ENCODE measurements at places on chromosomes 5 and 9. TPM values are rescaled to one million over a fixed set of nuclear protein-coding genes. Genes with fewer than 3 reads are reported as not detected.
A peak's percentile ranks its signal among the peaks of the same experiment; 100 is the strongest.

DNA sequence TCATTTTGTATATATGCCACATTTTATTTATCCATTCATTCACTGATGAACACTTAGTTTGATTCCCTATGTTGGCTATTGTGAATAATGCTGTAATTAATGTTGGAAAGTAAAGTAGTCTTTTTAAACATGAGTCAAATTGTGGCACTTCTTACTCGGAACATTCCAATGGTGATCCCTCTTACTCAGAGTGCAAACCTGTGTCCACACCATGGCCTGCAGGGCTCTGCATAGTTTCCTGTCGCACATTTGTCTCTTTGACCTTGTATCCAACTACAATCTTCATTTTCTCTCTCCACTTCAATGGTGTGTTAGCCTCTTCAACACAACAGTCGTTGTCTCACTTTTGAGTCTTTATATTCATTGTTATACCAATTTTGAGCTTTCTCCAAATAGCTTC lies 98.1 kb upstream of the PAPPA start:
- H3K36me3 ChIP-seq: no peaks in the 10 kb centered on the region
- no peak overlapping the region for H3K27ac ChIP-seq
- no peaks in the 10 kb centered on the region for H3K27me3 ChIP-seq
- no peak for DNase-seq
- no peak overlapping the region for H3K4me3 ChIP-seq

- no peak overlapping the region for H3K27ac ChIP-seq
- no peaks in the 10 kb centered on the region for H3K4me1 ChIP-seq
- H3K27me3 ChIP-seq: no peaks in the 10 kb centered on the region
- no peaks in the 10 kb centered on the region for H3K36me3 ChIP-seq
- H3K4me3 ChIP-seq: no peak overlapping the region
Observed at GRCh38 chr5:37631939-37632338, 207.9 kb downstream of the GDNF start.

DNA sequence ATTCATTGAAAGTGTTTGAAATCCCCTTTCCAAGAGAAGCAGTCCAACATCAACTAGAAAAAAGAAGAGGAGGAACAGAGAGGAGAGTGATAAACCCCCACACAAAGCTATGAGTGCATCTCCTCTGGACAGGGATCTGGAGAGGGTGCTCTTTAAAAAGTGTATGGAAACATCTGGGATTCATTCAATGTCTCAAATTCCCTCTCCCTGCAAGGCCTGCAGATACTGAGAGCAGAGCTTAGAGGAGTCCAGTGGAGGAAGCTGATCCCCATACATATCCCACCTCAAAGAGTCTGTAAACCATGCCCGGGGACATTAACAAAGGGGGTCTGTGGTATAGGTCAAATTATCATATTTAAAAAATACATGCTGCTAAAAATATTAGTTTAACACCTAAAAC lies 2.2 kb downstream of the SPOCK1 start:
- DNase-seq: no peak
- no peak overlapping the region for H3K4me3 ChIP-seq
- H3K36me3 ChIP-seq: no peaks in the 10 kb centered on the region
- H3K27me3 ChIP-seq: peaks cover 4% of the 10 kb centered on the region
- H3K4me1 ChIP-seq: no peaks in the 10 kb centered on the region
- no peak overlapping the region for H3K27ac ChIP-seq

- peaks cover 25% of the 10 kb centered on the region for H3K27me3 ChIP-seq
- no peak for DNase-seq
- no peaks in the 10 kb centered on the region for H3K36me3 ChIP-seq
- H3K27ac ChIP-seq: no peak overlapping the region
Observed at GRCh38 chr9:135667463-135668001, 4.4 kb downstream of the LCN9 start.

DNA sequence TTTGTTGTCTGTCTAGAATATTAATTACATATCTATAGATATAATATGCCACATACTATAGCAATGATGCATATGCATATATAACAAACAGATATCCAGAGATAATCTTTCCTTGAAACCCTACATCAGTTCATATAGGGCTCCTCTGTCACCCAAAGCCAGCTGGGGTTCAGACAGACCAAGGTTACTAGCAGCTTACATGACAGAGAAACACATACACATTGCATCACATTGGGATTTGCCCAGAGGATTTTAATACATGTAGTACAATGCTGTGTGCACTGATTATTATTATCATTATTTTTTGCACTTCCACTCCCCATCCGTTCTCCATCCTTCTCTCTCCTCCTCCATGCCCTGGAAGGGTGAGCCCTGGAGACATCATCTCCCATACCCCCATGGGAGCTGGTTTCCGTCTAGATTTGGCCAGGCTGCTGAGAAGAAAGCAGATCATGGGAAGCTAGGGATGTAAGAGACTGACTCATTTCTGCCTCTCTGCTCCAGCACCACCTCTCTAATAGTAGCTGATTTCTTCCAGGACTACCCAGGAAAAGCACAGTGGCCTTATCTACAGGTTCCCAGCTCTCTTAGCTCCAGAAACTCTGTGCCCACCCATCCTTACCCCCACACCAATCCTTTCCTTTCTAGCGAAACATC lies 23.3 kb downstream of the FST start:
- H3K36me3 ChIP-seq: no peaks in the 10 kb centered on the region
- no peak overlapping the region for H3K4me3 ChIP-seq

- peak overlapping the region; percentile 93 for H3K4me3 ChIP-seq
- H3K36me3 ChIP-seq: no peaks in the 10 kb centered on the region
- peak; percentile 23 for DNase-seq
- peaks cover 52% of the 10 kb centered on the region for H3K4me1 ChIP-seq
- H3K27ac ChIP-seq: peak overlapping the region; percentile 100
Observed at GRCh38 chr5:179817890-179818745, 2.6 kb upstream of the SQSTM1 start.

DNA sequence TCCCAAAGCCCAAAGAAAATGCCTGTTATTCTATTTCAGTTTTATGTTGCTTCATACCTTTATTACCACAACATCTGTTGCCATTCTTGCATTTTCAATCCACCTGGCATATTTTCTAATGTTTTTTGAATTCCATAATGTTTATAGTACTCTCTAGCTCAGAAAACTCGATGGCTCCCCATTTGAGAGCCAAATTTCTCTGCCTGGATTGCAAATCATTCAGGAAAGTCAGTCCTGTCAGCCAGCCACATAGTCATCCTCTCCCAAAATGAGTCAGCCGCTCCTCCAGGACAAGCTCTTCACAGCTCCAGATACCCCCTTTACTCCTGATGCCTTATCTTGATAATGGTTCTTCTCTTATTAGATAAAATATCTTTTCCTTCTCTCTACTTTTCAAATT lies 78.2 kb upstream of the ADCY2 start:
- H3K27ac ChIP-seq: no peak overlapping the region
- no peak for DNase-seq
- H3K36me3 ChIP-seq: no peaks in the 10 kb centered on the region

DNA sequence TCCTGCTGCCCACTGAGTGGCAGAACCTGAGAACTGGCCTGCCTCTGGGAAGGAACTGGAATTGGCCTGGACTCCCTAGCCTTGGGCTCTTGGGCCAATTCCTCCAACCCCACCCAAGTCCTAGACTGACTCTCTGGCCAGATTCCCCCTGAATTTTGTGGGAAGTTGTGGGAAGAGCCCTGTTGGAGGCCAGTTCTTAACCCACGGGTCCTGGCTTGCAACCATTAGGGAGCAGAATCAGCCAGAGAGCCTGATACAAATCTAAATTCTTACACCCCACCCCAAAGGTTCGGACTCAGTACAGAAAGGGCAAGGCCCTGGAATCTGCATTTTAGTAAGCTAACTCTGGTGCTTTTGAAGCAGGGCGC lies 125.3 kb upstream of the SLC25A48 start:
- no peaks in the 10 kb centered on the region for H3K36me3 ChIP-seq
- H3K4me1 ChIP-seq: no peaks in the 10 kb centered on the region
- DNase-seq: no peak
- no peak overlapping the region for H3K27ac ChIP-seq
- no peak overlapping the region for H3K4me3 ChIP-seq

DNA sequence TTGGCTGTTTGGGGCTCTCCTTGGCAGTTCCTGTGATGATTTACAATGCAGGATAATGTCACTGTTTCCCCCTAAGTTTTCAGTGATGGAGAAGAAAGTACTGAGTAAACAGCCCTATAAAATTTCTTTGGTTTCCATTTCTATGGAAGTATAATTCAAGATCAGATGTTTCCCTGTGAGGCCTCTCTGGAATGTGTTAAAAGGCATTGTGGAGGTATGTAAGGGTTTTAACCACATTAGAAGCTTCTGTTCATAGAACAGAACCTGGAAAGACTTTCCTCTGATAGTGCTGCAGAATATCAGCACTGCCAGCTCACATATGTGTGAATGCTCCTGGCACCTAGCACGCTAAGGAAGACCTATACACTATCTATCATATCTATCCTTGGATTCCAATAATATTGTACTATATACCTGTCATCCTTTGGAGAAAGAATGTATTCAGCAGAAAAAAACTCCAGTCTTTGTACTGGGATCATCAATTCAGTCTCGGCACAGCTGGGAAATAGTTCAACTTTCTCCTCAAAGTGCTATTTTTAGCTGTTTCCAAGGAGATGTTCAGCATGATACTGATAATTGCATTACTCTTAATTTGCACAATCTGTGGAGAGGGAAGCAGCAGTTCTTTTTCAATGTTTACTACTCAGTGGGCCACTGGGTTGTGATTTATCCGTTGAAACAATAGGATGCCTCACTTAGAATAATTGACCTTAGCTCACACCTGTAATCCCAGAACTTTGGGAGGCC lies 21.9 kb downstream of the TTC1 start:
- DNase-seq: no peak
- no peak overlapping the region for H3K27ac ChIP-seq
- peaks cover 20% of the 10 kb centered on the region for H3K4me1 ChIP-seq

GRCh38 chr9:111945216-111945615 lies 48.6 kb downstream of the UGCG start:
- no peaks in the 10 kb centered on the region for H3K36me3 ChIP-seq
- no peak overlapping the region for H3K4me3 ChIP-seq
- no peak overlapping the region for H3K27ac ChIP-seq
- no peaks in the 10 kb centered on the region for H3K4me1 ChIP-seq
- no peak for DNase-seq

- DNase-seq: no peak
- peaks cover 18% of the 10 kb centered on the region for H3K4me1 ChIP-seq
- H3K27me3 ChIP-seq: no peaks in the 10 kb centered on the region
- H3K4me3 ChIP-seq: no peak overlapping the region
Observed at GRCh38 chr9:134536101-134536900, 105.3 kb upstream of the COL5A1 start.

GRCh38 chr9:23962101-23962500 lies 136.1 kb upstream of the ELAVL2 start:
- DNase-seq: no peak
- no peak overlapping the region for H3K4me3 ChIP-seq
- no peaks in the 10 kb centered on the region for H3K36me3 ChIP-seq

DNA sequence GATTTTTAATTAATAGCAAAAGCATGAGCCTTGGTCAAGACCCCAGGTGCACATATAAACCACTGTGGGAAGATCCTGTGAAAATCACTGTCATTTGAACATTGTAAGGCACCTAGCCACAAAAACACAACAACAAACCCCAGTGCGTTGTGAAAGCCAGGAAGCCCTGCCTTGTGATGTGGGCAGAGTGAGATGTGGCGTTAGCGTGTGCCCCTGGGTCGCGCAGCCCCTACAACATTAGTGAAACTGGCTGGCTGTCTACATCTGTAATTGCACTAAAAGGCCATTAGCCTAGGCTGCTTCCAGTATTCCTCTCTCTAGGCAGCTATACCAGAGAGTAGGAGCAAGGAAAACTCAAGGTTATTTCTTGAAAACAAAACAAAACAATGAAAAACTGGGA lies 21.1 kb upstream of the PDZD2 start:
- no peaks in the 10 kb centered on the region for H3K36me3 ChIP-seq
- no peak overlapping the region for H3K4me3 ChIP-seq
- no peak overlapping the region for H3K27ac ChIP-seq

GRCh38 chr5:142717582-142718215 lies 31.8 kb upstream of the FGF1 start:
- DNase-seq: peak; percentile 43
- H3K36me3 ChIP-seq: no peaks in the 10 kb centered on the region
- H3K27me3 ChIP-seq: no peaks in the 10 kb centered on the region
- H3K4me3 ChIP-seq: no peak overlapping the region
- peak overlapping the region; percentile 73 for H3K27ac ChIP-seq
- peaks cover 33% of the 10 kb centered on the region for H3K4me1 ChIP-seq

GRCh38 chr5:139690064-139690802 lies 42.1 kb downstream of the CXXC5 start:
- no peaks in the 10 kb centered on the region for H3K36me3 ChIP-seq
- H3K27me3 ChIP-seq: no peaks in the 10 kb centered on the region
- DNase-seq: peak; percentile 49
- H3K4me3 ChIP-seq: no peak overlapping the region

- H3K27me3 ChIP-seq: no peaks in the 10 kb centered on the region
- H3K36me3 ChIP-seq: no peaks in the 10 kb centered on the region
- H3K4me3 ChIP-seq: peak within 1 kb of the TSS; percentile 88
- peak; percentile 95 for DNase-seq
- H3K27ac ChIP-seq: peak within 1 kb of the TSS; percentile 91
Observed at GRCh38 chr5:122774861-122775549, at the start of gene SNX2. Gene SNX2, plus strand, starts transcription at chr5:122775080. Its CDS starts 24 bp downstream, at chr5:122775104.

- no peaks in the 10 kb centered on the region for H3K27me3 ChIP-seq
- no peak overlapping the region for H3K4me3 ChIP-seq
- no peaks in the 10 kb centered on the region for H3K4me1 ChIP-seq
Observed at GRCh38 chr5:135271533-135272310, 127.3 kb downstream of the MACROH2A1 start.

The MSMP gene
- total RNA-seq: not detected

The ADRA1B gene
- 3.9 TPM for total RNA-seq

The FAM163B gene
- total RNA-seq: not detected

The N4BP3 gene
- 1.9 TPM for total RNA-seq

The IFNA21 gene
- total RNA-seq: not detected

The GRM6 gene
- not detected for total RNA-seq

The PCDHA13 gene
- total RNA-seq: 0.38 TPM

The GPR151 gene
- not detected for total RNA-seq

The OR1K1 gene
- not detected for total RNA-seq

All from heart left ventricle (tissue), 16 donors.